Amygdala (tissue), 56 donors: ENCODE measurements at places on chromosomes 6 and 20.
A peak's percentile ranks its signal among the peaks of the same experiment; 100 is the strongest.

GRCh38 chr6:133973109-133973971 lies 20.3 kb downstream of the TBPL1 start:
- DNase-seq = no peak

- no peak for DNase-seq
Observed at GRCh38 chr20:52905241-52905994, 66.7 kb upstream of the TSHZ2 start.

GRCh38 chr6:17352302-17352701 lies 41.1 kb upstream of the CAP2 start:
- no peak for DNase-seq

DNA sequence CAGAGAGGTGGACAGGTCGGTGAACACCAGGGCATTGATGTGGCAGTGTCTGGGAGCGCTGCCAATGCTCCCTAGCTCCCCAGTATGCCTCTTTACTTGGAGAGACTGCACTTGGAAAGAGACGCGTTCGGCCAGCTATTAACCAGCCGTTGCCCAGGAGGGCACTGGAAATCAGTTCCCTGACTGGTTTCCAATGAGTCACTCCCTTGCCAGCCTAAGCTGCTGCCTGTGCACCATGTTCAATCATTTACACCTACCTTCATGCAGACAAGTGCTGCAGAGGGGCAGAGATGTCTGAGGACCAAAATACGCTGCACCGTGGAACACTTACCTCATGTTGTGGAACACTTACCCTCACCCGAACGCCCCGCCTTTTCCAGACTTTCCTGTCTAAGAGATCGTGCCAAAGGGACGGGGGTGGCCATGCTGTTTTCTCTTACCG lies 151.6 kb downstream of the SOBP start:
- peak; percentile 30 for DNase-seq

DNA sequence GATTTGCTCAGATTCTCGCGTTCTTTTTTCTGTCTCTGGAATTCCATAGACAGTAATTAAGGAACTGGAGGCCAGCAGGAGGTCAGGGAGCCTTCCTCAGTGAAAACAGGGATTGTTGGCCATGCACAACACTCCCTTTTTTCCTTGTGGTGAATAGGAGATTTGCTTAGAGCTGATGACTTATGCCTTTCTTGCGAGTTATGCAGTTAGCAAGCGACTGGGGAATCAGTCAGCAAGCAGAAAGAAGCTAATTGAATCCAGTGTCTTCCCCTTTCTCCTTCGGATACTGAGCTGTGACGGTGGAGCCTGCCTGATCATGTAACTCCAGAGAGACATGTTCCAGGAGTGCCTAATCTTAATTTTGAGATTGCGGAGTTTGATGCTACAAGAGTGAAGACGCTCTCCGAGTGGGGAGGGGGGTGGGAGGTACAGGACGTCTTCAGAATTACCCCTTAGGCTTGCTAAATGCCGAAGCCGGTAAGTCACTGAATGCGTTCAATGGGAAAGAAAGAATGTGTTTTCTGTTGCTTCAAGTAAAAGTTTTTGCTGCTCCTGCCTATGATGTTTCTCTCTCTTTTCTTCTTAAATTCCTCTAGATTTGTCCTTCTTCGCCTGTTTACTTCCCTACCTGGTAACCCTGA lies 165.9 kb downstream of the SASH1 start:
- DNase-seq = no peak

- DNase-seq = no peak
Observed at GRCh38 chr6:148146717-148147462, 195.7 kb upstream of the SASH1 start.

- no peak for DNase-seq
Observed at GRCh38 chr6:2850538-2851113, 9.0 kb upstream of the SERPINB1 start.
